ENCODE measurements at places on chromosomes 16 and 17. TPM values are rescaled to one million over a fixed set of nuclear protein-coding genes. Genes with fewer than 3 reads are reported as not detected.

The ZDHHC1 gene
- 6.2 TPM for total RNA-seq

The RAB37 gene
- 0.11 TPM for total RNA-seq

The GRB7 gene
- 0.37 TPM for total RNA-seq

The VAT1L gene
- total RNA-seq = 18.7 TPM

The NPIPB2 gene
- 6.2 TPM for total RNA-seq

Measured in uterine smooth muscle cell (primary cell).